ENCODE measurements at places on chromosomes 3 and 15.

DNA sequence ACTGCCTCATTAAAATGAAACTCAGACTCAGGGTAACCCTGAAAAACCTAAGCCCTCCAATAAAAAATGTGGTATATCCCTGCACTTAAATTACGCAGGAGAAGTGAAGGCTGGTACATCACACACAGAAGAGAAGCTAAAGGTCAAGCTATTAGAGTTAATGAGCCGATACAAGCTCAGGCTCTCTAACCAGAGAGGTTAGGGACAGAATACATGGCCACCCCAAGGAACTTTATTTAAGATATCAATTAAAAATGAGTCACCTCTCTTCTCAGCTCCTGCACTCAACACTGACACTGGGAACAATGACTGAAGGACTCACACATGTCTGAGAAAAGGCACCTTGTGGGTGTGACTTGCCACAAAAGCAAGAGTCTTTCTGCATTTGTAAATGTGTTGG is 800.6 kb upstream of the CFAP20DC start:
- DNase-seq, result no peak

GRCh38 chr15:90165659-90166489 is 35.3 kb upstream of the SEMA4B start:
- DNase-seq, result no peak

- DNase-seq, result no peak
Observed at GRCh38 chr3:65473736-65474135, 565.0 kb downstream of the MAGI1 start.

- DNase-seq, result no peak
Observed at GRCh38 chr15:84057714-84058331, 177.8 kb upstream of the GOLGA6L4 start.

- DNase-seq, result no peak
Observed at GRCh38 chr3:89052386-89052785, 55.0 kb upstream of the EPHA3 start.

DNA sequence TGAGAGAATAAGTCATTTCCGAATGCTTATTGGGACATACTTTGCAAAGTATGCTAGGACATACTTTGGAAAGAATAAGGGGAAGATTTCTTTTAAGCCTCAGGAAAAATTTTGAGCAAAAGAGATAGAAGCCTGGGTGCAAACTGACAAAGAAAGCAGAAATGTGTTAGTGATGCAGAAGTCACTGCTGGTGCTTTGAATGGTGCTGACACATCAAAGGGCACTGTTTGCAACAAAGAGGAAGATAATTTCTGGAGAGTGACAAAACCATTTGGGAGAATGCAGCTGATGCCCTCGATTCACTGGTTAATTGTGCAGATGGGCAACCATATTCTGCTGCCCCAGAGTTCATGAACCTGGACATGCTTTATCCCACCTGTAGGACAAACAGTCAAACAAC is 11.0 kb upstream of the RAP2B start:
- no peak for DNase-seq

DNA sequence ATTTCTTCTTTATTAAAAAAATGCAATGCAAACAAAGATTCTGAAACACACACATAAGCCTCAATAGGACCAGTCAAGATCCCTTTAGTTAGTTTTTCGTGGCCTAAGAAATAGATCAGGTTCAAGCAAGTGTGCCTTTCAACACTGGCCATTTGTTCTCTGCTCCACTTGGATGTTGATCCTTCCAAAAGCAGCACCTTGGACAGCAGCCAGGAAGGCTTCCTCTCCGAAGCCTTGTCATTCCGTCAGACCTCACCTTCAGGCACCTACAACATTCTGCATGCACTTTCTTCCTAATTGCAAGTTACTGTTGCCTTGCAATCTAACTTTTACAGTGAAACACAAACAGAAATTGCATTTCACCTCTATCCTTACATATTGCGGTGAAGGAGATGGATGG is 155.9 kb upstream of the FEZF2 start:
- no peak for DNase-seq

DNA sequence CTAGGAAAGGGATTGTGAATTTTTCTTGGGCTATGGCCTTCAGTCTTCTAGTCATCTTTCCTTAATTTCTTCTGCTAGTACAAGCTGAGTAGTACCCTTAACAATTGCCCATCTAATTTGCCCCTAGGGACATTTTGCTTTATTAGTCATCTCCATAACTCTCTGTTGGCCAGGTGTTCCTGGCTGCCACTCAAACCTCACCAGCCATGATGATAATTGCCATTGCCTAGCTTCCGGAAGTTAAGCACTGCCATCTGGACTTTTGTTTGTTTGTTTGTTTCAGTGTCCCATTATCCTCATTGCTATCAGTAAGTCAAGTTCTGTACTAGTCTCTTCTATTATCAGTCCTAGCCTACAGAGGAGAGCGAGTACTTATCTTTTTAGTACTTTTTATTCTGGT is 36.6 kb upstream of the UBL7 start:
- no peak for DNase-seq

DNA sequence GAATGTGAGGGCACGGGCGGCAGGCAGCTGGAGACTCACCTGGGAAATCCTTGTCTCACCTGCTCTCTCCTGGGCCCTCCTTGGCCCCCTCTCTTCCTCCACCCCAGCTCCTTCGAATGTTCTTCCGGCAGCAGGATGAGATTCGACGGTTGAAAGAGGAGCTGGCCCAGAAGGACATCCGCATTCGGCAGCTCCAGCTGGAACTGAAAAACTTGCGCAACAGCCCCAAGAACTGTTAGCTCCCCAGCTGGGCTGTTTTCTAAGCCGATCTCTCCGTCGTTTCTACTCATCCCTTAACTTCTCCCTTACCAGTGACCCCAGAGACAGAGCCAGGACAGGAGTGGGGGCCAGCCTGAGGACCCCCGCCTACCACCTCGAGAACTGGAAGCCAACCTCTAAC is 95.0 kb downstream of the ANP32A start:
- no peak for DNase-seq

GRCh38 chr3:157624801-157625200 is 121.6 kb upstream of the VEPH1 start:
- no peak for DNase-seq

GRCh38 chr3:66480666-66481065 is 20.2 kb downstream of the LRIG1 start:
- DNase-seq, result no peak

DNA sequence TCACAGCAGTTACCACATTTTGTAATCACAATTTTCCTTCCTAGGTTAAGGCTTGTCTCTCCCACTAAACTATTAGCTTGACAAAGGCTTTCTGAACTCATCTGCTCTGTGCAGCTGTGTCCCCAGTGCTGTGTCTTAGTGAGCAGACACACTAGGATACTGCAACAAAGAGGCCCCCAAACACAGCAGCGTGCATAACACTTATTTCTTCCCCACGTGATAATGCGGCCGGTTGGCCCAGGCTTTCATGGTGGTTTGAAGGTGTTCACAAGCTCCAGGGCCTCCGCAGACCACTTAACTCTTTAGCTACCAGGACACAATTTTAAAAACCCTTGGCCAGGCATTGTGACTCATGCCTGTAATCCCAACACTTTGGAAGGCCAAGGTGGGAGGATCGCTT is 2.2 kb upstream of the HDAC11 start:
- DNase-seq, result no peak

GRCh38 chr3:127228866-127229265 is 35.9 kb downstream of the PRR23E start:
- no peak for DNase-seq

DNA sequence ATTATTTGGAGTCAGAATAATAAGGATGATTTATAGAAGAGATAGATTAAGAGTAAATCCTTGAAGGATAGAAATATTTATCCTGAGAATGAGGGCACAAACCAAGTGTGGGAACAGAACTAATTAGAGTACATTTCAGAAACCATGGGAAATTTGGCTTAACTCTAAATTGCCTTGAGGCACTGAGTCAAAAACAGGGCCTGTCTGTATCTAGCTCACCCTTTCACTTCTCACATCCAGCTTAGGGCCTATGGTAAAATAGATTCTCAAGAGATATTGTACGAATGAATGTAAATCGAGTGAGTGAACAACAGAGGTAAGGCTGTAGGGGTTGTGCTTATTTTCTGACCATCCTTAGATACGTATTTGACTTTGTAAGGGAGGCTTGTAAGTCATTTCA is 586.1 kb upstream of the DPPA4 start:
- no peak for DNase-seq

GRCh38 chr3:73582535-73582934 is 42.2 kb downstream of the PDZRN3 start:
- DNase-seq, result no peak

- no peak for DNase-seq
Observed at GRCh38 chr15:22811640-22812039, 25.2 kb downstream of the NIPA1 start.

DNA sequence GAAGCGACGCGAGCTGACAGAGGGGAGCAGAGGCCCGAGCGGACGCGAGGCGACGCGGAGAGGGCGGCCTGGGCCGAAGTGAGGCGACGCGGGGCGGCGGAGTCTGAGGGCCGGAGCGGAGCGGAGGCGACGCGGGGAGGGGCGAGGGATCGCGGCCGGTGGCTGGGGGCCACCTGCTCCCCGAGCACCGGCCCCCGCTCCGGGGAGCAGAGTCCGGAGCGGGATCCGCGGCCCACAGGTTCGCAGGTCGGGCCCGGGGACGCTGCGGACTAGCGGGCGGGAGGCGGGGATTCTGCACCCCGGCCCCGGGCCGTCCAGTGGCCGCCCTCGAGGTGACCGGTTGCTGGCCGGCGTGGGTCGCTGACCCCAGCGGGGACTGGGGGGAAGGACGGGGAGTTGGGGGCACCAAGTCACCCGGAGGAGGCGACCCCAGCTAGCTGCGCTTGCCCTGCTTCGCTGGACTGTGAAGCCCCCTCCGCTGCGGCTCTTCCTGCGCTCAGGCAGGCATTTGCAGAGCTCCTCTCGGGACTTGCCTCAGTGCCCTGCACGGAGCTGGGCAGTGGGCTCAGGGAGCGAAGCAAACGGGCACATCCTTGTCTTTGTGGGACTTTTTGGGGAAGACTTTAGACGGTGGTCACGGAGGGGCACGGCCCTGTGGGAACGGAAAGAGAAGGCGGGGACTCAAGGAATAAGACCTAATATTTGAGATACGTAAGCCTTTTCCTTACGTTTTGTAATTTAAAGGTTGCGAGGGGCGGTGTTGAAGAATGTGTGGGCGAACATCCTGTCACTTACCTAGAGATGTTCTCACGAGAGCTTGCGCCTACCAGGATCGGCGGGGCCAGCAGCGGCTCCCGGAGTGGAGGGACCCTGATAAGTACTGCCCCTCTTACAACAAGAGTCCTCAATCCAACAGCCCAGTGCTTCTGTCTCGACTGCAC is 566 bp downstream of the HMCES start:
- DNase-seq, result peak; percentile 32

DNA sequence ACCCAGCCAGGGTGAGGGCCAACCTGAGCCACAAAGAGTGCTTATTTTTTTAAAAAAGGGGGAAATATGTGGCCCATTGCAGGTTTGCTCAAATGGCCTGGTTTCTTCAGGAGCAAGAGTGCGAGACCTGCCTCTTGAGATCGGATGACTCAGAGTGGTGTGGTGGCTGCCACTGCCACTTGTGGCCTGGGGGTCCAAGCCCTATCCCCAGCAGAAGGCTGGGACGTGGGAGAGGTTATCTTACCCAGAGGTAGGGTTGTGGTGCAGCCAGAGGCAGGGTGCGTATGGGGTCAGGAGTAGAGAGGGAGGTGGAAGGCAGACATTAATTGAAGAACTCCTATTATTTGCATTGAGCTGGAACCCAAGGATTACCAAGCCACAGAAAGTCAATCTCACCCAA is 83.2 kb upstream of the SMAD3 start:
- no peak for DNase-seq

GRCh38 chr3:67349551-67350174 is 304.7 kb downstream of the SUCLG2 start:
- DNase-seq, result no peak

DNA sequence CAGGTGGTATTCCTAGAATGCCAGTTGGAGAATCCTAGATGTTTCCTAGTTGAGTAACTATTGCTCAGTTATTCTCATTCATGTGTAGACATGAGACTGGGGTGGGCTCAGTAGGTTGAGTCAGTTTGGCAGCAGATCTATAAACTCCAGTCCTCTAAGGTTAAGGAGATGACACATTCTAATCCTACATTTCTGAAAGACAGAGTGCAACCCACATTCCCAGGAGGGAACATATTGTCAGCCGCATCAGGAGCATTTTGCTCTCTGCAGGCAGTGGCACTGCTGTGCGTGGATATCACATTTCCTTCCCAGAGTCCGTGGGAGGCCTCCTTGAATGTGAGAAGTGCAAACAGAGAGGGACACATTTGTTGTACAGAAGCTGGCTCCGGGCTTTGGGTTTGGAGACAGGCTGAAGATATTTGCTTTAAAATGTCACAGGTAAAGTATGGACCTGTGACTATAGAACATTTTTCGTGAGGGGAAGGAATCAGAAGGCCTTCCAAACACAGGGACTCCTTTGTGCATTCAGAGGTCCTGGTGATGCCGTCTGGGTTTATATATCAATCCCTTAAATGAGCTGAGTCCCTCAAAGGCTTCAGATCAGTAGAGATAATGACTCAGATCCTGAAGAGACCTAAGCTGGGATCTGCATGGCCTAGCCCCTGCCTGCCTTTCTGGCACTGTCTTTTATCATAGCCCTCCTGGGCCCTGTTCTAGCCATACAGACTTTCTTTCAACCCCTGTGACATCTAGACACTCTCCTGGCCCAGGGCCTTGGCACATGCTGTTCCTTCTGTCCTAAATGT is 156.5 kb downstream of the CADPS start:
- DNase-seq, result no peak

DNA sequence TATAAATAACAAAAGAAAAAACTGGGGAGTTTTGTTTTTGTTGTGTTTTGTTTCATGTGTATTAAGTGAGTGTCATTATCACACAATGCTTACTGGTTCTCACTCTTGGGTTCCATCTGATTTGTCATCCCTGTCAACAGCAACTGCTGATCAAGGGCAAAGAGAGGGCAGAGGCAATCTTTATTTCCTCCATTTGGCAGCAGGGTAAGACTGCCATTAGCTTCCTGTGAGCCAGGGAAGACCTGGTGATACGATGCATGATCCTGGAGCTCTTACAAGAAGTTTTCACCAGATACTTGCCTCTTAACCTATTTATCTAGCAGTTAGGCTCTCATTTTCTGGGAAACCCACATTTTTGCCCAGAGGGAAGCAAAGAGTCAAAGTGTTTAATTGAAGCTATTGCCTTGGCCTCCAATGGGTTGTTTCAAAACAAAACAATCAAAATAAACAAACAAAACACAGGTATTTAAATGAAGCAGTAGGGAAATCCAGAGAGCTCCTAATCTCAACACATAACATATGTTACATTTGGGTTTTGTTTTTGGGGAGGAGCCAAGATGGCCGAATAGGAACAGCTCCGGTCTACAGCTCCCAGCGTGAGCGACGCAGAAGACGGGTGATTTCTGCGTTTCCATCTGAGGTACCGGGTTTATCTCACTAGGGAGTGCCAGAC is 529.8 kb downstream of the MAGI1 start:
- no peak for DNase-seq

- no peak for DNase-seq
Observed at GRCh38 chr3:52982839-52983238, 63.0 kb downstream of the SFMBT1 start.

- no peak for DNase-seq
Observed at GRCh38 chr3:130661140-130661891, 85.3 kb downstream of the PIK3R4 start.

GRCh38 chr3:154783061-154783460 is 297.1 kb upstream of the MME start:
- DNase-seq, result no peak

Measured in stimulated activated CD8-positive, alpha-beta memory T cell treated with anti-CD3 and anti-CD28 coated beads, Interleukin-15, amount 100 ng/mL, for 4 hours (primary cell).